ENCODE measurements at places on chromosomes 3 and 15.

- no peak for DNase-seq
These were observed 549.6 kb upstream of the CCDC54 start for GRCh38 chr3:106827515-106828213.

DNA sequence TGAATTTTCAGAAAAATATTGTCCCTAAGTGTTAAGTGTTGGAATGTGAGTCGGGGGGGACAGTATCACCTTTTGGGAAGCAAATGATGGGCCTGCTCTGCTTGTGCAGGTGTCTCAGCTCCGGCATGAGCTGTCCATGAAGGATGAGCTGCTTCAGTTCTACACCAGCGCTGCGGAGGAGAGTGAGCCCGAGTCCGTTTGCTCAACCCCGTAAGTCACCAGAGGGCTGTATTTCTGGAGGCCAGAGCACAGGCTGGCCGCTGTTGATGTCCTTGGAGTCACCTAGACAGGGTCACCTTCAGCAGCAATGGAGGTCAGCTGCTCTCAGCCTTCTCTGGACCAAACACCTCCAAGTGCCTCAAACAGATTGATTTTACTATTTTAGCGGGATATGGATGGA is 78.0 kb downstream of the CCK start:
- DNase-seq, result no peak

DNA sequence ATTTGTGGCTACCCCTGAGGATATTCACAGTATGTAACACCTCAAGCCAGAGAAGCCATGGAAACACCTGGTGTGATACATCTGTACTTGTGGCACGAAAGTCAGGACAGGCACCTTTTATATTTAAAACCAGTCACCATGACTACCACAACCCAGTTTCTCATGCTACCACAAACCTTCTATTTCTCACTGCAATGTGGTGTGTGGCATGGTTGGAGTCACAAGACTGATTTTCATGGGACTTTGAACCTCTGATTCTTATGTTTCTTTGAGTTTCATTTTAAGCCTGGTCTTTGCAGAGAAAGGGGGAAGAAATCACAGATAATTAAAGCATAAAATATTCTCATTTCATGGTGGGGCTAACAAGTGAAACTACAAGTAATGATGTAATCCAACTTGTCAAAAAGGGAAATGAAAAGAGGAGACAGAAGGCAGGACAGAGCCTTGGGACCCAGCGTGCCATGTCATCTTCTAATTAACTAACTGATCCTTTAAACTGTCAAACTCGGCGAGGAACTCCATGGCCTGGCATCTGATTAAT is 175.9 kb downstream of the PDZRN3 start:
- no peak for DNase-seq

- no peak for DNase-seq
These were observed 447.7 kb downstream of the GABRG3 start for GRCh38 chr15:27418726-27419125.

- no peak for DNase-seq
These were observed 282.5 kb downstream of the RPLP1 start for GRCh38 chr15:69735121-69735520.

GRCh38 chr3:106577241-106577640 is 708.4 kb upstream of the CBLB start:
- no peak for DNase-seq

DNA sequence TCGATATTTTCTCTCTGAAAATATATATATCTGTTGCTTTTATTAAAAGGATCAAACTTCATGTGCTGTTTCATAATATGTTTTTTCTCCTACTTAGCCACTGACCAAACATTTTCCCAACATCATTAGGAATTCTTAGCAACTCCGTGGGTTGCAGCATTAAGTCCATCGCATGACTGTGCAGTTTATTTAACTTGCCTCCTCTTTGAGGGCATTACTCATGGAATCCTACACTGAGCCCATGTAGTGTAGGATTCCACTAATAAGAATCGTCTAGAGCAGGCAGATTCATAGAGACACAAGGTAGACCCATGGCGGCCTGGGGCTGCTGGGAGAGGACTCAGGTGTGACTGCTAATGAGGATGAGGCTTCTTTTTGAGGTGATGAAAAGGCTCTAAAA is 49.3 kb downstream of the CMTM6 start:
- no peak for DNase-seq

- DNase-seq, result no peak
These were observed 9.0 kb downstream of the PIK3R4 start for GRCh38 chr3:130737622-130738021.
